ENCODE measurements at places on chromosomes 12 and 14. TPM values are rescaled to one million over a fixed set of nuclear protein-coding genes. Genes with fewer than 3 reads are reported as not detected.

The IFNG-AS1 gene
- not detected for total RNA-seq

The KRT4 gene
- not detected for total RNA-seq

The GNB3 gene
- total RNA-seq = 0.17 TPM

The SLC2A14 gene
- total RNA-seq = 6.6 TPM

The MGST1 gene
- 119 TPM for total RNA-seq

The NRIP2 gene
- total RNA-seq = not detected

The SLC4A8 gene
- total RNA-seq = 0.07 TPM

The ADAMTS20 gene
- total RNA-seq = not detected

The BMAL2 gene
- 27.4 TPM for total RNA-seq

The LYZ gene
- 1,312 TPM for total RNA-seq

The ZNF891 gene
- 1.8 TPM for total RNA-seq

The CELA1 gene
- not detected for total RNA-seq

The IL26 gene
- not detected for total RNA-seq

The CCDC38 gene
- total RNA-seq = 0.18 TPM

The KRT78 gene
- not detected for total RNA-seq

The GCN1 gene
- 83.0 TPM for total RNA-seq

The ADCY6 gene
- total RNA-seq = 10.6 TPM

The TMEM233 gene
- not detected for total RNA-seq

The SPATS2 gene
- 27.2 TPM for total RNA-seq

The PYGL gene
- total RNA-seq = 110 TPM

The PPP1R36 gene
- total RNA-seq = not detected

The FBLN5 gene
- 0.60 TPM for total RNA-seq

The ACSM4 gene
- not detected for total RNA-seq

The AMDHD1 gene
- total RNA-seq = 6.5 TPM

The SLC22A17 gene
- 0.48 TPM for total RNA-seq

The HOXC12 gene
- total RNA-seq = not detected

The GALNT16 gene
- 0.82 TPM for total RNA-seq

The LEMD3 gene
- total RNA-seq = 12.3 TPM

The DYRK4 gene
- 47.4 TPM for total RNA-seq

The SRRM4 gene
- not detected for total RNA-seq

The CCT2 gene
- total RNA-seq = 601 TPM

The GPRC5D gene
- not detected for total RNA-seq

The UNC79 gene
- not detected for total RNA-seq

The CEBPE gene
- total RNA-seq = not detected

The PMEL gene
- 0.49 TPM for total RNA-seq

The FGF6 gene
- not detected for total RNA-seq

The FERMT2 gene
- 86.5 TPM for total RNA-seq

The AKAP5 gene
- total RNA-seq = 1.5 TPM

The SIX6 gene
- total RNA-seq = not detected

The GPR68 gene
- not detected for total RNA-seq

The ITFG2 gene
- 8.9 TPM for total RNA-seq

The ADGRD1 gene
- 0.46 TPM for total RNA-seq

The UBC gene
- total RNA-seq = 805 TPM

The VWF gene
- total RNA-seq = 0.22 TPM

The OASL gene
- total RNA-seq = 0.22 TPM

The OAS3 gene
- 10.5 TPM for total RNA-seq

The ARL1 gene
- total RNA-seq = 123 TPM

The CLEC4A gene
- total RNA-seq = not detected

The ASB8 gene
- total RNA-seq = 15.5 TPM

The DNAI7 gene
- not detected for total RNA-seq

The KCNA1 gene
- total RNA-seq = not detected

The RDH16 gene
- 0.07 TPM for total RNA-seq

The BHLHE41 gene
- not detected for total RNA-seq

The KRT80 gene
- total RNA-seq = 0.27 TPM

The PIWIL1 gene
- not detected for total RNA-seq

The AQP6 gene
- total RNA-seq = 0.51 TPM

The ISCA2 gene
- total RNA-seq = 43.4 TPM

The LDHB gene
- total RNA-seq = not detected

The RBP5 gene
- total RNA-seq = 19.8 TPM

Data from HepG2 (cell line).